Spleen (tissue), 13 donors: ENCODE measurements at places on chromosomes 6 and 20. TPM values are rescaled to one million over a fixed set of nuclear protein-coding genes. Genes with fewer than 3 reads are reported as not detected.
A peak's percentile ranks its signal among the peaks of the same experiment; 100 is the strongest.

LINC00237 gene
- not detected for total RNA-seq

XKR7 gene
- 0.13 TPM for total RNA-seq

KIF25 gene
- total RNA-seq: not detected

DIDO1 gene
- total RNA-seq: 79.6 TPM

PDE10A gene
- 7.5 TPM for total RNA-seq

SSR1 gene
- total RNA-seq: 74.5 TPM

BPIFA1 gene
- not detected for total RNA-seq

GRCh38 chr6:42199106-42199981 is 4.6 kb upstream of the GUCA1B start:
- no peak for DNase-seq
- no peak overlapping the region for H3K4me3 ChIP-seq

DNA sequence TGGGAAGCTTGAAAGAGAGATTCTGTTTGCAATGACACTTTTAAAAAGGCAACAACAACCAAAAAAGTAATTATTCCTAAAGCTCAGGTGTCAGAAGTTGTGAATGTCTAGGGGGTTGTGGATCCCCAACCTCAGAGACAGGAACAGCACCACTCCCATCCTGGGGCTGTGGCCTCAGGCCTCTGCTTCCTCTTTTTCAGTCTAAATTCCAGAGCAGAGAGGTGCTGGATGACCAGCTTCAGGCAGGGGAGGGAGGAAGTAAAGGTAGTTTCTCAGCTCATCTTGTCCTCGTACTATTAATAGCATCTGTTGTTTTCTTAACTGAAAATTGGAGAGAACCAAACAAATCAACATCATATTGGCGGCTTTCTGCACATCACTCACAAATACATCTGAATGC is 8.3 kb downstream of the NT5E start:
- no peaks in the 10 kb centered on the region for H3K36me3 ChIP-seq
- no peak overlapping the region for H3K4me3 ChIP-seq
- DNase-seq: no peak
- H3K27me3 ChIP-seq: no peaks in the 10 kb centered on the region
- peak overlapping the region; percentile 5 for H3K27ac ChIP-seq
- peaks cover 34% of the 10 kb centered on the region for H3K4me1 ChIP-seq

DNA sequence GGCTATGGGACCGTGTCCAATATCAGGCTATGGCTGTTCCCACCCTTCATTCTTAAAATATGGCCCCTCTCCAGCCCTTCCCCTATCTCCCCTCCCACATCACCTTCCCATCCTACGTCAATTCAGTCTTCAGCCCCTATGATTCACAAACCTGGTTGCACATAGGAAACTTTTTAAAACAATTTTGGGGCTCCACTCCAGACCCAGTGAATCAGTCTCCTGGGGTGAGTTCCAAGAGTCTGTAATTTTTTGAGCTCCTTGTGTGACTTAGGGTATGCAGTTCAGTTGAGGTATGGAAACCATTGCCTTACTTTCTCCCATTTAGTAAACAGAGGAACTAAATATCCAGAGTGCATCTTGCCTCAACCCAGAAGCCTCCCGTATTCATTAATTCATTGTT is 5.5 kb downstream of the HNF4A start:
- no peaks in the 10 kb centered on the region for H3K4me1 ChIP-seq
- H3K4me3 ChIP-seq: no peak overlapping the region
- H3K27me3 ChIP-seq: no peaks in the 10 kb centered on the region
- H3K36me3 ChIP-seq: no peaks in the 10 kb centered on the region
- H3K27ac ChIP-seq: no peak overlapping the region

GRCh38 chr20:36924167-36925045 is 27.1 kb downstream of the SAMHD1 start:
- H3K27me3 ChIP-seq: no peaks in the 10 kb centered on the region
- no peaks in the 10 kb centered on the region for H3K4me1 ChIP-seq
- H3K27ac ChIP-seq: no peak overlapping the region
- no peak overlapping the region for H3K4me3 ChIP-seq

DNA sequence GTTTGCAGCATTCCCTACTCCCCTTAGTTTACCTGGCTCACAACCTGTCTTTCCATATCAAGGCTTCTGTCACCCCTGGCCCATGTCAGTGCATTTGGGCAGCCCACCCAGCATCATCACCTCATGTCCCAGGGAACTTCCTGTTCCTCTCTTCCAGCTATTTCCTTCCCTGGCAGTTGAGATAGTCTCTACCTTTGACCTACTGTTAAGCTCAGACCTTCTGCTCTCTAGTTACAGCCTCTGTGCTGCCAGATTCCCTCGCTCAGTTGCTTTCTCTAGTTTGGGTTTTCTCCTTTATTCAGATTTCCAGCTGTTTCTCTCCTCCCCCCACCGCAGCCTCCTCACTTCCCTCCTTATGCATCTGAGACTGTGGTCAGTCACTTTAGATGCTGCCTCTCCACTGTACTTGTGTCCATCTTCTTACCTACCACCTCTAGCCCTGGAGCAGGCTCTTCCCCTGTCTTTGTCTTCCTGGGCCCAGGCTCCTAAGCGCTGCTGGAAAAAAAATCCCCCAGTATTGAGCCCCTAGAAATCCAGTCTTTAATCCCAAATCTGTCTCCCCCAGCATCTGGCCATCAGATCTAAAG is 16.3 kb downstream of the PTPN1 start:
- H3K36me3 ChIP-seq: no peaks in the 10 kb centered on the region
- H3K27ac ChIP-seq: no peak overlapping the region
- DNase-seq: no peak
- H3K4me3 ChIP-seq: no peak overlapping the region

DNA sequence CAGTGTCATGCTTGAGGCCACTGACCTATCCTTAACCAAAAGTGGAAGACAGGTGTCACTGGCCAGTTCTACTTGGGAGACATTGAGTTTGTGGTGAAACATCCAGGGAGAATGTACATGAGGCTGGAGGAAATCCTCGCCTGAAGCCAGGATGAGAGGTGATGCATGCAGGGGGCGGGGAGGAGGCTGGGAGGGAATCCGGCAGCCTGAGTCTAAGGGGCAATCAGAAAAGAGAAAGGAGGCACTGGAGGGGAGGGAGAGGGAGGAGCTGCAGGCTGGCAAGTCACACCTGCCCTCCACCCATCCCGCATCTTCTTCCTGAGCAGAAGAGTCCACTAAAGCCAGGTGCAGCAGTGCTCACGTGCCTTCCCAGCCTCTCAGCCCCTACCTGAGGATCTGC is 14.9 kb upstream of the DDO start:
- no peak overlapping the region for H3K27ac ChIP-seq
- H3K4me1 ChIP-seq: no peaks in the 10 kb centered on the region
- no peak overlapping the region for H3K4me3 ChIP-seq
- H3K36me3 ChIP-seq: peaks cover 4% of the 10 kb centered on the region
- no peaks in the 10 kb centered on the region for H3K27me3 ChIP-seq

GRCh38 chr6:11622156-11622555 is 84.6 kb downstream of the TMEM170B start:
- no peak overlapping the region for H3K27ac ChIP-seq
- no peak for DNase-seq
- H3K4me1 ChIP-seq: no peaks in the 10 kb centered on the region
- no peak overlapping the region for H3K4me3 ChIP-seq

GRCh38 chr6:139676718-139677117 is 302.3 kb upstream of the CITED2 start:
- no peaks in the 10 kb centered on the region for H3K27me3 ChIP-seq
- H3K27ac ChIP-seq: no peak overlapping the region
- no peak for DNase-seq
- H3K36me3 ChIP-seq: no peaks in the 10 kb centered on the region
- peaks cover 10% of the 10 kb centered on the region for H3K4me1 ChIP-seq
- H3K4me3 ChIP-seq: no peak overlapping the region

DNA sequence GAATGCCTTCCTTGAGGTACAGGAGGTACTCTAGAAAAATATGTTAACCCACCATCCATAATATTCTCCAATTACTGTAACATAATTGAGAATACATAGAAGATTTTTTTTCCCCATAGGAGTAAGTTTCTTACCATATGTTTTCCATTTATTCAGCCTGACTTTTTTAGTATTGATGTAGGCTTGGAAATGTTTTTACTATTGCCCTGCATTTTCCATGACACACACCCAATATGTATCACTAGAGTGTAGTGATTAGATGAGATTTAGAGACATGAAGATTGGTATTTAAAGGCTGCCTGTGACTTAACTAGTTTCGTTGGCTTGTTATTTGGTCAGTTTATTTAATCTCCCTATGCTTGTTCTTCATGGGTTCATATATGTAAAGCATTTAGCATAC is 39.5 kb downstream of the KCNQ5 start:
- no peaks in the 10 kb centered on the region for H3K36me3 ChIP-seq
- no peak overlapping the region for H3K27ac ChIP-seq
- no peak overlapping the region for H3K4me3 ChIP-seq
- H3K27me3 ChIP-seq: no peaks in the 10 kb centered on the region
- no peaks in the 10 kb centered on the region for H3K4me1 ChIP-seq
- DNase-seq: no peak

- no peak overlapping the region for H3K4me3 ChIP-seq
- no peak overlapping the region for H3K27ac ChIP-seq
- peaks cover 5% of the 10 kb centered on the region for H3K4me1 ChIP-seq
- DNase-seq: no peak
- H3K36me3 ChIP-seq: peaks cover 91% of the 10 kb centered on the region
These were observed 10.2 kb downstream of the RPRD1B start for GRCh38 chr20:38043512-38044300.

- H3K36me3 ChIP-seq: no peaks in the 10 kb centered on the region
- no peak overlapping the region for H3K4me3 ChIP-seq
These were observed 28.3 kb downstream of the MEP1A start for GRCh38 chr6:46821458-46821881.

DNA sequence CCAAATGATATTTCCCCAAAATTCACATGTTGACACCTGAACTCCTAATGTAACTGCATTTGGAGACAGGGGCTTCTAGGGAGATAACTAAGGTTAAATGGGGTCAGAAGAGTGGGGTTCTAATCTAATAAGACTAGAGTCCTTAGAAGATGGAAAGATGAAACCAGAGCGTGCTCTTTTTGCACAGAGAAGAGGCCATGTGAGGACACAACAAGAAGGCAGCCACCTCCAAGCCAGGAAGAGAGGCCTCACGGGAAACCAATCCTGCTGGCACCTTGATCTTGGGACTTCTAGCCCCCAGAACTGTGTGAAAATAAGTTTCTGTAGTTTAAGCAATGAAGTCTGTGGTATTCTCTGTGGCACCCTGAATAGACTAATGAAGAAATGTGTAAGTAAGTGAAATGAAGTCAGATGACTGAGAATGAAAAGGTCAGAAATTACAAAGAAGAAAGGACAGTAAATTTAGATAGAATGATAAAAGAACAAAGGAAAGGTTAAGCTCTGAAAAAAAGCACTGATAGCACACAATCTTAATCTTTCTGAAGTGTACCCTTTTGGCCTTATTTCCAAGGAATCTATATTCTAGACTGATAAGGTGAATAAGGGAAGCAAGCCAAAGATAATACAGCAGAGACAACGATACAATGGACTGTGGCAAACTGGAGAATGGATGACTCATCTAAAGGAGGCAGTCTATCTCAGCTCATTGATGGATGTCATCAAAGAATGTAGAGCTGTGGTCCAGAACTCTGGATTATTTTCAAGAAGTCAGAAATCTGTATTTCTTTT is 110.4 kb downstream of the MYB start:
- no peak overlapping the region for H3K4me3 ChIP-seq
- no peaks in the 10 kb centered on the region for H3K4me1 ChIP-seq
- no peaks in the 10 kb centered on the region for H3K36me3 ChIP-seq
- H3K27me3 ChIP-seq: no peaks in the 10 kb centered on the region
- DNase-seq: no peak

GRCh38 chr20:63067721-63068560 is 61.2 kb upstream of the BHLHE23 start:
- H3K36me3 ChIP-seq: no peaks in the 10 kb centered on the region
- no peak overlapping the region for H3K27ac ChIP-seq
- peaks cover 99% of the 10 kb centered on the region for H3K27me3 ChIP-seq
- DNase-seq: peak; percentile 45

DNA sequence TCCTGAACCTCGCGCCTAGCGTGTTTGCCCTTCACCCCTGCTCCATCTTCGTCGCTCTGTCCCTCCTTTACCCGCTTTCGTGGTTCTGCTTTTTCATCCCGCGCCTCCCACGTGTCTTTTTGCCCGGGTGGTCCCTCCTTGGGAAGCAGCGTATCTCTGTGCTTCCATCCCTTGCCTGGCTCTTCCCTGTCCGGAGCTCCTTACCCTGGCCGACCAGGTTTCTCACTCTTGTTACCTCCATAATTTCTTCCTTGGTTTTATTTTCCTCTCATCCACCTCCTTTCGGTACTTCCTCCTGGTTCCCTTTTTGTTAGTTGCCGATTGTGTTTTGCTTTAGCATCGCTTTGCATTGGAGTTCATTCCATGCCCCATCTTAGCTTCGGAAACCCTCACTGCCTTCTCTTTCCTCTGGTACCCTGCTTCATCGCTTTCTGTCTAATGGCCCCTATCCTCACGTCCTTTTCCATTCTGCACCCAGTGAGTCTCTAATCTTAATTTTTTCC is 735 bp downstream of the FAM135A start:
- H3K4me3 ChIP-seq: peak overlapping the region; percentile 83
- no peaks in the 10 kb centered on the region for H3K27me3 ChIP-seq
- peak overlapping the region; percentile 91 for H3K27ac ChIP-seq
- H3K36me3 ChIP-seq: no peaks in the 10 kb centered on the region
- peaks cover 18% of the 10 kb centered on the region for H3K4me1 ChIP-seq

- no peaks in the 10 kb centered on the region for H3K27me3 ChIP-seq
- no peaks in the 10 kb centered on the region for H3K36me3 ChIP-seq
- peak; percentile 7 for DNase-seq
- no peak overlapping the region for H3K4me3 ChIP-seq
- no peaks in the 10 kb centered on the region for H3K4me1 ChIP-seq
These were observed 161.8 kb upstream of the AGPAT4 start for GRCh38 chr6:161435748-161436070.
